ENCODE measurements at places on chromosomes 16 and 17. TPM values are rescaled to one million over a fixed set of nuclear protein-coding genes. Genes with fewer than 3 reads are reported as not detected.
A peak's percentile ranks its signal among the peaks of the same experiment; 100 is the strongest.

The EVPLL gene
- not detected for total RNA-seq

The ORC6 gene
- total RNA-seq: 33.8 TPM

The PPP1R27 gene
- 0.49 TPM for total RNA-seq

- H3K4me3 ChIP-seq: no peak overlapping the region
- H3K4me1 ChIP-seq: no peaks in the 10 kb centered on the region
- H3K27me3 ChIP-seq: no peaks in the 10 kb centered on the region
Observed at GRCh38 chr17:70581459-70581858, 412.1 kb downstream of the KCNJ2 start.

DNA sequence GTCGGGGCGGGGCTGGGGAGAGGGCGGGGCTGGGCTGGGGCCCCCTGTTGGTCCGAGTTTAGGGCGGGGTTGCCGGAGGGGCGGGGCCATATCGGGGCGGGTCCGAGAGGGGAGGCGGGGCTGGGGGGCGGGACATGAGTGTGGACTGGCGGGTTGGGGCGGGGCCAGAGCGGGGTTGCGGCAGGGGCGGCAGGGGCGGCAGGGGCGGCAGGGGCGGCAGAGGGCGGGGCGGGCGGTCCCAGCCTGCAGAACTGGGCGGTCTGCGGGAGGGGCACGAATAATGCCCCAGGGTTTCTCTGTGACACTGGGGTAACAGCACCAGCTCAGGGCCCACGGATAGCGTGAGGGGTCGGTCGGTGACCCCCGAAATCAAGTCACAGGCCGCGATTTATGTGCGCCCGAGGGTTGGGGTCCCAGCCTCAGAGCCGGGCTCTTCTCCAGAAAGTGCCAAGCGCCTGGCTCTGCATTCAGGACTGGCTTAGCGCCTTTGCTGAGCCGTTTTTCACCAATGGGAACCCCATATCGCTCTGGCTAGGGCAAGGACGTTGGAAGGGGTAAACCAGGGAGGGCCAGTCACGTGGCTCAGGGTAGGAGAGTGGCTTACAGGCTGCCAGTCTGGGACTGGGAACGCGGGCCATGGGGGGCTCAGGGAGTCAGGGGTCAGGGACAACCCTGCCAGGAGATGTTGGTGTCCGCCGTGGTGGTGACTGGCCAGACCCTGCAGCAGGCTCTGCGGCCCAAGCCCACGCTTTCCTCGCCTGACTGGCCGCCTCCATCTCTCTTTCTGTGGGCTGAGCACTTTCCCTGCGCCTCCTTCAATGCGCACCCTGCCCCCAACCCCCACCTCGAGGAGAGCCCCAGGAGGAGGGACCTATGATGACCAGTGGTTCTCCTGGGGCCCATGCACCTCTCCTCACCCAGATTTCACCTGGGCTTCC is 1.2 kb upstream of the METTL26 start:
- H3K4me1 ChIP-seq: peaks cover 13% of the 10 kb centered on the region
- H3K27ac ChIP-seq: peak overlapping the region; percentile 82
- H3K27me3 ChIP-seq: no peaks in the 10 kb centered on the region
- peak overlapping the region; percentile 88 for H3K4me3 ChIP-seq
- H3K36me3 ChIP-seq: peaks cover 4% of the 10 kb centered on the region
- DNase-seq: no peak

GRCh38 chr16:67537636-67538591 is 9.3 kb downstream of the RIPOR1 start:
- H3K27ac ChIP-seq: peak overlapping the region; percentile 50
- peak overlapping the region; percentile 83 for H3K4me3 ChIP-seq
- H3K27me3 ChIP-seq: no peaks in the 10 kb centered on the region
- peaks cover 4% of the 10 kb centered on the region for H3K4me1 ChIP-seq
- no peak for DNase-seq

- no peaks in the 10 kb centered on the region for H3K27me3 ChIP-seq
- H3K4me1 ChIP-seq: peaks cover 76% of the 10 kb centered on the region
- no peak overlapping the region for H3K4me3 ChIP-seq
- peaks cover 7% of the 10 kb centered on the region for H3K36me3 ChIP-seq
- DNase-seq: no peak
Observed at GRCh38 chr17:82866590-82867191, 26.9 kb upstream of the ZNF750 start.

DNA sequence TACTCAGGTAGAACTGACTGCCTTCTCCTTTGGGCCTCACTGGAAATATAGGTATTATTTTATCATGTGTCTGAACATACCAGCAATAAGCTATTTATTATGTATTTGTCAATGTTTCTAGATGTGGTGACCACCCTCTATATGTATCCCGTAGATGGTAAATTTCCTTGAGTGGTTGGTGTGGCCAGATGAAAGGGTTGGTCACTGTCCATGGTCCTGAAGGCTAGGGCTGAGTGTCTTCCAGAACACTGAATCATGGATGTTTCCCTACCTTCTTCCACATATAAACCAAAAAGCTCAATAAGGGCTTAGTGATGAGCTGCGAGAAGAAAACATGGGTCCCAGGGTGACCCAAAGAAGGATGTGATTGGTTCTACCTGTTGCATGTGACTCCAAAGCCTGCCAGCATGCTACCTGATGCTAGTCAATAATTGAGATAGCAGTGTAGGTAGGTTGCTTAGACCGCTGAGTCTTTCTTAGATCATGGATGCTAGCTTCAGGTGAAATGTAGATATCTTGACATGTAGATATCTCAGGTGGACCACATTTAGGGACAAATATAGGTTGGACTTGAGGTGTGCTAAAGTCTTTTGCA is 150.3 kb downstream of the ASIC2 start:
- no peak for DNase-seq
- H3K27me3 ChIP-seq: no peaks in the 10 kb centered on the region
- H3K36me3 ChIP-seq: no peaks in the 10 kb centered on the region
- H3K27ac ChIP-seq: no peak overlapping the region

- H3K27me3 ChIP-seq: no peaks in the 10 kb centered on the region
- no peak overlapping the region for H3K4me3 ChIP-seq
- no peak for DNase-seq
- H3K4me1 ChIP-seq: no peaks in the 10 kb centered on the region
Observed at GRCh38 chr16:87839542-87840270, 29.6 kb downstream of the SLC7A5 start.

GRCh38 chr16:62620275-62620674 is 584.0 kb upstream of the CDH8 start:
- no peak overlapping the region for H3K27ac ChIP-seq
- no peak overlapping the region for H3K4me3 ChIP-seq
- H3K4me1 ChIP-seq: no peaks in the 10 kb centered on the region
- no peaks in the 10 kb centered on the region for H3K36me3 ChIP-seq
- H3K27me3 ChIP-seq: no peaks in the 10 kb centered on the region

DNA sequence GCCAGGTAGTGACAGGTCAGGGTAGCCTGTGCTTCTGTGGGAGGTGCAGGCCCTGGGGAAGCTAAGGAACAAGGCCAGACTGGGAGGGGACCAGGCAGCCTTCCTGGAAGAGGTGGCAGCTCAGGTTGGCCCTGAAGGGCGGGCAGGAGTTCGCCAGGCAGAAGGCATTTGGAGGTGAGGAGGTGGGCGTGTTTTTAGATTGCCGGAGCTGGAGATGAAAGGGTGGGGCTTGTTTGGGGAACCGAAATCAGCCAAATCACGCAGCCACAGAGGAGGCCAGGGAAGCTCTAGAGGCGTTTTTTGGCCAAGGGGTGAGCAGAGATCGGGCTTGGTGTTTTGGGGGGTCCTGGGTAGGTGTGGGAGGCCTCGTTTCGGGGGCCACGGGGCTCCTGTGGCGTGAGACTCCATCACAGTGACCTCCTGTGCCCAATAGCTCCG is 7.6 kb downstream of the ADCY7 start:
- DNase-seq: peak; percentile 64
- H3K27ac ChIP-seq: peak overlapping the region; percentile 93
- H3K4me3 ChIP-seq: peak overlapping the region; percentile 70
- no peaks in the 10 kb centered on the region for H3K27me3 ChIP-seq
- H3K36me3 ChIP-seq: 0 out of 2 replicates have a peak, but pooled peaks cover 2% of the 10 kb centered on the region

Measured in GM12878 (cell line).